ENCODE measurements at places on chromosomes 5 and 9. TPM values are rescaled to one million over a fixed set of nuclear protein-coding genes. Genes with fewer than 3 reads are reported as not detected.

- DNase-seq, result no peak
Observed at GRCh38 chr5:160655717-160656116, 196.3 kb downstream of the ATP10B start.

DNA sequence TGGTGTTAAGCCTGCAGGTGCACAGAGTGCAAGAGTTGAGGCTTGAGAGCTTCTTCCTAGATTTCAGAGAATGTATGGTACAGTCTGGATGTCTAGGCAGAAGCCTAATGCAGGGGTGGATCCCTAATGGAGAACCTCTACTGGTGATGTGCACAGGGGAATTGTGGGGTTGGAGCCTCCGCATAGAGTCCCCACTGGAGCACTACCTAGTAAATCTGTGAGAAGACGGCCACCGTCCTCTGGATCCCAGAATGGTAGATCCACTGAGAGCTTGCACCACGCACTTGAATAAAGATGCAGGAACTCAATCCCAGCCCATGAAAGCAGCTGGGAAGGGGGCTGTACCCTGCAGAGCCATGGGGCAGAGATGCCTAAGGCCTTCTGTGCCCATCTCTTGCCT, 699.4 kb upstream of the FAM174A start:
- DNase-seq, result no peak

DNA sequence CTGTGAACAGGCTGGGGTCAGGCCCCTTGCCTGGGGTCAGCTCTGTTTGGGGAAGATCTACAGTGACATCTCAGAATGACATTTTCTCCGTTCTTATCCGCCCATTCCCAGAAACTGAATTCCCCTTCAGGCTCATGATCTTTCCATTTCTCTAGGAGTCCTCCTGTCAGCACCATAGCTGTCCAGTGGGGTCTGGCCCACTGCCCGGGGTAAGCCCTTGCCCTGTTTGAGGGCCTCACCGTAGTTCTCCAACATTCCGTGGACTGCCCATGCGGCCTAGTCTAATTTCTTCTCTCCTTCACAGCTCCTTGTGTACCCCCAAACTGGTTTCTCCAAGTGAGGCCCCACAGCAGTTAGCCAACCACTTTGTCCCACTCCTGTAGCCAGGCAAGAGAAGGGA, 68.4 kb downstream of the ENTREP1 start:
- no peak for DNase-seq

DNA sequence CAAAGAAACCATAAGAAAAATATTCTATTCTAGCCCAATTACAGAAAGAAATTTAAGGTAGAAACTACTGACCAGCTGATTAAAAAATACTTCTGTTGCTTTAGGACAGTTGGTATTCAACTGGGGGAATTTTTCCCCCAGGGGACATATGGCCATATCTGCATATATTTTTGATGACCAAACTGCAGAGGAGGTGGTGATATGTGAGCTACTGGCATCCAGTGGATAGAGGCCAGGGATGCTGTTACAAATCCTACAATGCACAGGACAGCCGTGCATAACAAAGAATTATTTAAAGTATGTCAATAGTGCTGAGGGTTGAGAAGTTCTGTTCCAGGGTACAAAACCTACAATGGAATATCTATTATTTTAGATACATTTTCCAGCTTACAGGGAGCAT, 24.0 kb downstream of the ZFR start:
- no peak for DNase-seq

GRCh38 chr9:32873553-32873952, 90.2 kb downstream of the TMEM215 start:
- DNase-seq, result no peak

GRCh38 chr5:176446028-176446665, 2.0 kb upstream of the FAF2 start:
- DNase-seq, result no peak

Gene SLC6A7
- total RNA-seq, result not detected

Gene SH3TC2
- total RNA-seq, result not detected

Gene FBXO38
- total RNA-seq, result 77.3 TPM

DNA sequence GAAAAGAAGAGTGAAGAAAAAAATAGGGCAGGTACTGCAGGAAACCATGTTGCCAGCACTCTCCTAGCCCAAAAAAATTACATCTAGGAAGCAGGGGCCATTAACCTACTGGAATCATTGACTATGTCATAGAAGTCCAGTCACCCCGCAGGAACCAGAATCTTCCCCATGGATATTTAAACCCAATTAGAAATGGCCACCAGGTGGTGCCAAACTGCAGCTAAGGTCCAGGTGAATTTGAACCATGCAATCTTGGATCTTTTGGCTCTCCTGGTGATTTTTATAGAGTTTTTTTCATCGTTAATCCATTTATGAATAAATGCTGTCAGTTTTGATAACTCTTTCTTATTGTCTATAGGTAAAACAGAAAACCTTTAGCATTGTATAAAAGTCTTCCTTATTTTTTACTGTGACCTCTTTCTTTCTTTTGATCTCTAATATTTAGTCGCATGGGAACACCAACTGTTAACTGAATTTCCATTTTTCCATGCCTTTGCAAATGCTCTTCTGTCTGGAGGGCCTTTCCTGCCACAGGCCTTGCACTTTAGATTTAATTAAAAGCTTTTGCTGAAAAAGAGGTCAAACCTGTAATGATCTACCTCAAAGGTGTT, 147.5 kb upstream of the FGF10 start:
- DNase-seq, result no peak

DNA sequence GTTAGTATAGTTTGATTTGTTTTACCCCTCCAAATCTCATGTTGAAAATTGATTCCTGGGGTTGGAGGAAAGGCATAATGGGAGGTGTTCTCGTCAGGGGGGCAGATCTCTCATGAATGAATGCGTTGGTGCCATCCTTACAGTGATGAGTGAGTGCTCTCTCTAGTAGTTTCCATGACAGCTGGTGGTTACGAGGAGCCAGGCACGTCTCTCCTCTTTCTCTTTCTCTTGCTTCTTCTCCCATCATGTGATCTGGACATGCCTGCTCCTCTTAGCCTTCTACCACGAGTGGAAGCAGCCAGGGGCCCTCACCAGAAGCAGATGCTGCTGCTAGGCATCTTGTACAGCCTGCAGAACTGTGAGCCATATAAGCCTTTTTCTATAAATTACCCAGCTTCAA, 454.1 kb downstream of the EFNA5 start:
- DNase-seq, result no peak

DNA sequence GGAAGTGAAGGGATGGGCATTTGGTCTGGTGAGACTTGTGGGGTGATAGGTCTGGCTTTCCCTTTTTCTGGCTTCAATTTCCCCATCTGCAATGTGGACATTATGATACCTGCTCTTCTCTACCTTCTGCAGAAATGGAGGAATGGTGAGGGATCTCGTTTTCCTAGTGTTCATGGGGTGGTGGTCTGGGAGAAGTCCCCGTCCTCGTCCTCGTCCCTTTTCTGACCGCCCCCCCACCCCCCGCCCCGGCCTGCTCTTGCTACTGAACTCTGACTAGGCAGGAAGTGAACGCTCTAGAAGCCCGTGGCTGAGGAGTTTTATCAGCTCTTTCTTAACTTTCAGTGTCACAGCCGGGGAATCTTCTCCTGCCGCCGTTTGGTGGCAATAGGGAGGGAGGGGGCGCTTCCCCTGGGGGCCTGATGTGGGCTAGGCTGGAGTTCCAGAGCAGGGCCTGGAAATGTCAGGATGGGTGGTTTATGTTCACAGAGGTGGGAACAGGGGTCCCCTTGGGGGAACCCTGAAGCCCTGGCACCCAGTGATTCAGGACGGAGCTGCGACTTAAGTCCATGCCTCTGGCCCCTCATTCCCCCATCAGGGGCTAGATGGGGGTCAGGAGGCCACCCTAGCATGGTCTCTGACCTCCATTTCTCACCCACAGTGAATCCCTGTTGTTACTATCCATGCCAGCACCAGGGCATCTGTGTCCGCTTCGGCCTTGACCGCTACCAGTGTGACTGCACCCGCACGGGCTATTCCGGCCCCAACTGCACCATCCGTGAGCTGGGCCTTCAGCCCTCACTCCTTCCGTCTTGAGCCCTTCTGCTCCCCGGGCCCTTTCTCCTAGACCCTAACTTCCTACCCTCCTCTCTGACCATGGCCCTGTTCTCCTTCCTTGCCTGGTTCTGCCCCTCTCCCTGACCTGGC, 6.7 kb downstream of the PTGS1 start:
- no peak for DNase-seq

- DNase-seq, result peak; percentile 52
Observed at GRCh38 chr9:130039528-130040147, 3.4 kb downstream of the FNBP1 start.

Gene FOXD4
- total RNA-seq, result 0.35 TPM

Gene NTMT1
- 45.3 TPM for total RNA-seq

- no peak for DNase-seq
Observed at GRCh38 chr5:73405691-73406090, 42.9 kb downstream of the FOXD1 start.

Gene PFN3
- not detected for total RNA-seq

DNA sequence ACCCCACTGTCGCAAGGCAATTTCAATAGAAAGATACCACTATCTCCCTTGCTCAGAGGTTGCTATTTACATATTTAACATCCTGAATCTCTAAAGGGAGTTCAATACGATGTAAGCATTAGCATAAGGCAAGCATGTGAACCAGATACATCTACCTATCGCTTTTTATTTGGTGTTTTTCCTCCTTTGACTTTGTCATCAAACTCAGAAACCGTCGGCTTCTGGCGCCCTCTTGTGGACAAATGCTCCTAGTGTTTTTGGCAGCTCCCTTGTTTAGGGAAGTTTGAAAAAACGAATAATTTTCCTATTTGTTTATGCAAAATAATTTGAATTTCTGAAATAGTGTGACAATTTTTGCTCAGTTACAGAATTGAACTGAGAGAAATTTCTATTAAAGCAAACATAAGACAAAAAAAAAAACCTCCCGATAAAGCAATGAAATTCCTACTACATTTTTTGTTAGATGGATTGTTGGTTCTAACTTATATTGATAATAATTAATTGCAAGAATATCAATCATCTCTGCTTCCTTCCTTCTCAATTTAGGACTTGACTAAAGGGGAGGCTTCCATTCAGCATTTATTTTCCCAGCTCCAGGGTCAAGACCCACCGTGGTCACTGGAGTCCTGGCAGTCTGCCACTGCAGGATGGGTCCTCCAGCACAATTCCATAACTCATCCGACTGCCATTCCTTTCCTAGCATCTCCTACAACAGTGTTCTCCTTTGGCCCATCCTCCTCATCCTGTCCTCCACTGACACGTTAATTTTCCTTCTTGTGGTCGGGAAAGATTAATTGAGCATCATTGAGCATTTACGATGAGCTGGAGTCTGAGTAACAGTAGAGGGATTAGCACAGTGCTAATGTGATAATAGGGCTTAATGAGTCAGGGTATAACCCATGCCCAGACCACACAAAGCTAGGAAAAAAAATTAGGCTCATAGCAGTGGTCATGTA, 131.8 kb upstream of the CHD1 start:
- DNase-seq, result peak; percentile 77

GRCh38 chr9:91536211-91536691, 112.6 kb upstream of the NFIL3 start:
- DNase-seq, result no peak

Gene PAEP
- total RNA-seq, result not detected

Gene ENHO
- total RNA-seq, result not detected

DNA sequence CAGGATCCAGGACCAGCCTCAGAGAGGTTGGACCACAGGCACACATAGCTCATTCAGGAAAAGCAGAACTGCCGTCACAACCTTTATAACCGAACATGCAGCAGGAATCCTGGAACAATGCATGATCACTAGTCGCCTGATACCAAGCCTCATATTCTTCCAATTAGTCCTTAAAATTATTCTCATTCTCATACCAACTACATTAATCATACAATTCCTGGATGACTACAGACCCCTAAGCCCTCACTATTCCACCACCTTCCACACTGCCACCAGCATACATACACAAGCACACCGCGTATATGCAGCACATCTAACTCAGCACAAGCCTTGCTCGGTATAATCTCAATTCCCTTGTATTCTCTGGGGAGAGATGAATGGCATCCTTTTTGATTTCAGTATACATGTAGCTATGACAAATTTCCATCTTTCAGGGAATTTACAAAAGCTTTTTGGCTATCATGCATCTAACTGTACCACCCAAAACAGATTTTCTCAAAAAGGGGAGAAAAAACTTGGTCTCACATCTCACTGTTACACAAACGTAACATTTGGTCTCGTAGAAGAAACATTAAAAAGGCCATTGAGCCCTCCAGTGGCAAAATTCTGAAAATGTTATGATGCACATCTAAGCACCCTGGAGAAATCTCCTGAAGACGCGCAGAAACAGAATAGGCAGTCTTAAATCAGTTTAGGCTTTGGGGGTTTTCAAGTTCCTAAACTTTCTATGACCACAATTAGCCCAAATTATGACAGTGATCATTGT, 46.2 kb downstream of the MCTP1 start:
- no peak for DNase-seq

- DNase-seq, result no peak
Observed at GRCh38 chr5:15645381-15646160, 145.6 kb downstream of the FBXL7 start.

Gene SLC9A3
- total RNA-seq, result 2.8 TPM

Gene CDC20B
- not detected for total RNA-seq

DNA sequence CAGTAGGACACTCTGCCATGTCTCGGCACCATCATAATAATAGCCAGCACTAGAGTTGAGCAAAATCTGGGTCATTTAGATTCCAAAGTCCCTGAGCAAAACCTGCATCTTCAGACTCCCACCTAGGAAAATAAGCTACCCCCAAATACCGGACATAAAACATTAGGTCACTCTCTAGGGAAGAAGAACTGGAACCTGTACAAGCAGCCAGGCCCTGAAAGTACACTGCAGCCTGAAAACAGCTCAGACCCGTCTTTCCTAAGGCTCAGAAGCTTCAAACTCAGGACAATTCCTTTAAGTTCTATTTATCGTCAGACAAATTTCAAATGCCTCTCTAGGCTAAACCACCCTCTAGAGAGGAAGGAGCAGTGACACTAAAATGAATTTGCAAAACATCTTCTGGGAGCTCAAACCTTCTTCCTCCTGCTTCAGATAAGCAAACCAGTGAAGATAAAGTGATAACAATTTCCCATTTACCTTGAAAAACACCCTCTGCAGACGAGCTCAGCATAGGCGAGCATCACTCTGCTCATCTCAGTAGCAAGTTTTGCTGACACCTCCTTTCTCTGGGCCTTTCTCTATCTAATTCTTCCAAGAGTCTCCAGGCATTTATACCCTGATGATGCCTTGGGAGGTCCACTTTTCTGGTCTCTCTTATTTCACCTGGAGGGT, 34.0 kb downstream of the ADAM19 start:
- DNase-seq, result no peak

Gene IFNA13
- not detected for total RNA-seq

GRCh38 chr9:25700430-25700829, 22.2 kb upstream of the TUSC1 start:
- DNase-seq, result no peak

Gene STPG3
- not detected for total RNA-seq

DNA sequence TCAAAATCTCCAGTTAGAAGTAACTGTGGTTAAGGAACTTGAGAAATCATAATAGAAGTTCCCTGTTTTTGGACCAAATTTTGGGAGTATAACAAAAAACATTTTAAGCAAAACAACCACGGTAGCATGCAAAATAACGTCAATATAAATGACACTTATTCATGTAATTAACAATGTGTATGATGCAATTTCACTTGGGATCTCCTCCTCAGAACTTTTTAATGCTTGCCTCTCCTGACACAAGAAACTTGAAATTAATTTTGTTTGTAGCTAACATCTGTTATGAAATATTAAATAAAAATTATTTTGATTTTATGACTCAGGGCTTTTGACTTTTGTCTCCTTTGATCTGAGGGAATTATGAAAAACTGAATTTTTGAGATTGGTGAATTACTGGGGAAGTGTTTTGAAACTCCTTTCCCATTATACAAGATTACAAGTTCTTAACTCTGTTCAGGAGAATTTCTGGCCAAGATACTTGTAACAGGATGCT, 149.7 kb downstream of the ATP10B start:
- DNase-seq, result no peak

Gene CRAT
- 11.2 TPM for total RNA-seq

- DNase-seq, result no peak
Observed at GRCh38 chr9:121478816-121479676, 20.6 kb downstream of the GGTA1 start.
